GF-D8 (cell line): ENCODE measurements at places on chromosomes 2 and 18.

DNA sequence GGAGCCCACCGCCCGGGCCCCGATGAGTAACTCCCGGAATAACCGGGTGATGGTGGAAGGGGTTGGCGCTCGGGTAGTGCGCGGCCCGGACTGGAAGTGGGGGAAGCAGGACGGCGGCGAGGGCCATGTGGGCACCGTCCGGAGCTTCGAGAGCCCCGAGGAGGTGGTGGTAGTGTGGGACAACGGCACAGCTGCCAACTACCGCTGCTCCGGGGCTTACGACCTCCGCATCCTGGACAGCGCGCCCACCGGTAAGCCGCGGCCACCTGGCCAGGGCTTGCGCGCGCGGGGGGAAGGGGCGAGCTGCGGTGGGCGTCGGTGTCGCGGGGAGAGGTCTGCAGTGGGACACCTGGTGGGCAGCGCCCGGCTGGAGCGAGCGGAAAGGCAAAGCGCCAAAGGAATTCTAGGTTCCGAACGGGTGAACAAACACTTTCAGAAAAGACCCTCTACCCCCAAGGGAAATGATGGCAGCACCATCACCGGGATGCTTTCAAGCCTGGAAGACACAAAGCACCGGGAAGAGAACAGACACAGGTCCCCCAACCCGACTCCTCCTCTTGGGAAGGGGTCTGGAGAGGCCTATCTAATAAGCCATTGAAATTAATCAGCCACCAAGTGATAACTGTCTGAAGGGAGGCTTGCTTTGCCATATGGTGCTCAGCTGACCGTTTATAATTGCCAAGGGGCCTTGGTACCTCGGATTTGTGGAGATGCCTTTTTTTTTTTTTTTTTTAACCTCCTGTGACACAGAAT, 1.1 kb downstream of the MIB1 start:
- DNase-seq: no peak

- no peak for DNase-seq
Observed at GRCh38 chr18:74715306-74715705, 117.6 kb downstream of the ZNF407 start.

DNA sequence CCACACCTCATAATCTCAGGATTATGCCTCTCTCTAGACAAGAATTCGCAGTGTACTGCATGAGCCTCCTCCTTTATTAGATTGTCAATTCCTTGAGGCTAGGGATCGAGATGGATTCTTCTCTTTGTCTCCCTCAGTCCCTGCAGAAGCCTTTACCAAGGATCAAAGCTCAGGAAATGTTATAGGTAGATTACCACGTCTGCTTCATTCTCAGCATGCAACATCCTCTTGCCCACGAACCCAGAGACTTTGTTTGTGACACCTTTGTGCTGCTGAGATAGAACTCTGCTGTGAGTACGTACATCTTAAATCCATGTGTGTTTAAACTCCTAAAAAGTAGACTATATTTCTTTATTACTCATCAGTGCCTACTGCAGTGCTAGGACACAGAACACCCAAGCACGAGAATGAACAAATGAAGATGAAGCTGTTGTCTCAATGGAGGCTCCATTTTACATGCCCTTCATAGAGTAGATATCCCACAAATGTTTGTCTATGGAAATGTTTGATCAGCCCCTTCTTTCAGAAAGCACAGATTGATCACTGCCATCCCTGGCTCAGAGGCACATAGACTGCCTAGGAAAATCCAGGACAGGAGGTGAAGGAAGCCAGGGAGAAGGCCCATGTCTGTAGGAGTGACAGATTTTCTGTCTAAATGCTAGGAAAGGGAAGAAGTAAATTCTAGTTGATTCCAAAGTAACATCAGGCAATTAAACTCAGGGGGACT, 98.8 kb upstream of the KLHL29 start:
- DNase-seq: no peak

DNA sequence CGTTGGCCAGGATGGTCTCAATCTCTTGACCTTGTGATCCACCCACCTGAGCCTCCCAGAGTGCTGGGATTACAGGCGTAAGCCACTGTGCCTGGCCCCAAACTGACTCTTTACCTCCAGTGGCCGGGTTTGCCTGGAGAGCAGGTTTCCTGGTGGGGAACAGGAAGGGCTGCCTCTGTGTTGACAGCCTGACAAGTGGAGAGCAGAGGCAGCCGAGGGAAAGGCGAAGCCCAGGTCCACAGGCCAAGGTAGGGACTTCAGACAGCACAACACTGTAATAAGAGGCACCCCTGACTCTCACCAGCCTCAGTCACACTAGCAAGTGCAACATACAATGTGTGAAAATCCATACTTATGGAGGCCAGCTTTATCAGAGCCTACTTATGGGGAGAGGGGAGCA, 16.5 kb upstream of the SH3BP4 start:
- no peak for DNase-seq

DNA sequence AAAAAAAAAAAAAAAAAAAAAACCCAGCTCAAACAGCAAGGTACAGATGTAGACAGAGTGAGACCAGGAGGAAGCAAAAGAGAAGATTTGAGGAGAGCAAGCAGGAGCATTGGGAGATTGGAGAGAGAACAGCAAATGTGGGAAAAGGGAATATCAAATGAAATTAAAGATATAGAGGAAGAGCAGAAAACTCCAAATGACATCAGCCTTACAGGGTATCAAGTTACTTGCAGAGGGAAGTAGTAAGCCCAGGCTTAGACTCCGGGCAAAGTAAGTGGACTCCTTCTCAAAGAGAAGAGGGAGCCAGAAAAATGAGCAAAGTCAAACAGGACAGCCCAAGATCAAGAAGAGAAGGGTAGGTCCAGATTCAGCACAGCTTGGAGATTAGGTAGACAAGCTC, 93.3 kb upstream of the PPP1CB start:
- DNase-seq: no peak

GRCh38 chr2:212939777-212940531, 211.5 kb downstream of the IKZF2 start:
- DNase-seq: no peak

- peak; percentile 20 for DNase-seq
Observed at GRCh38 chr2:144510294-144510991, 9.5 kb downstream of the ZEB2 start.

GRCh38 chr2:98807929-98808328, 77.0 kb upstream of the MGAT4A start:
- DNase-seq: no peak

GRCh38 chr2:71595569-71595968, 142.2 kb downstream of the DYSF start:
- DNase-seq: no peak

DNA sequence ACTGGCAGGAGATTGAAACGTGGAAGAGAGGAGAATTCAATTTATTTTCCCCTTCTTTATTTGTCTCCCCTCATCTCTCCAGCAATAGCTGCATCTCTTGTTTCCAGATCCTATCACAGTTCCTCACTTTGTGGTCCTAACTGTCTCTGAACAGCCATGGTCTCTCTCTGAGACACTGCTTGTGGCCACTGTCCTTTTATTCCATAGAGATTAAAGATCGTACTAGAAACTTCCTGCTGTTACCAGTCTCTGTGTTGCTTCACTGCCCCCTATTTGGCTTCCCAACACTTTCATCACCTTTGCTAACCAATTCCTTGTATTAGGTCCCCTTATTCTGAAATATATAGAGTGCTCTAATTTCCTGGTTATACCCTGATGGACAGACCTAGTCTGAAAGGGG, 48.9 kb upstream of the CAVIN2 start:
- DNase-seq: no peak

- DNase-seq: no peak
Observed at GRCh38 chr18:369224-370015, 101.6 kb upstream of the THOC1 start.

DNA sequence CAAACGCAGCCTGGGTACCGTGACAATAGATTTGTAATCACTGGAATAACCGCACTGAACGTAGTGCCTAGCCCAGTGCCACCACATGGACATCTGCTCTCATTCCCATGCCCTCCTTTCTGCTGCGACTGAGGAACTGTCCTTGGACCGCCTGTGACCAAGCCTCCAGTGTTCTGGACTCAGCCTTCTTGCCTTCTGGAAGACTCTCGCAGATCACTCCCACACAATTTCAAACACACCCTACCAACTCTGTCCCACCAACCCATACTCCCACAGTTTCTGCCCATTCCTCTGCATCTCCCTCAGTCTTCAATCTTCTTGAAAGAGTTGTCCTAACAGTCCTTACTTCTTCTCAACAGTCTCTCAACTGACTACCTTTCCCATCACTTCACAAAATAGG, 2.1 kb downstream of the RNF149 start:
- no peak for DNase-seq

DNA sequence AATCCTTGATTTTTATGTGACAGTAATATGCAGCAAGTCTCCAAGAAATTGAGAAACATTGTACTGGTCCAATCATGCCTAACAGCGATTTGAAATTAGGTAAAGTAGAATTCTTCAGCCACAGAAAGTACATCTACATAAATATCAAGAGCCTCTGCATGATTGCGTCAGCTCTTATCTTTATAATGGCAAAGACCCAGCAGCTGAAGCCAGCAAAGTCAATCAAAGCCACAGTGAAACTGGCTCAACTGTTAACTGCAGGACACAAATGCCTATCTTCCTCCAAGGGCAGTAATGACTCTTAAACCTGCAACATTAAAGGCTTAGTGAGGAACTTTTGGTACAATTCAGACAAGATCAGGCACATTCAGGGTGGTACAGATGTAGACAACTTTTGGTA, 102.5 kb downstream of the BARD1 start:
- DNase-seq: no peak

- DNase-seq: no peak
Observed at GRCh38 chr2:191311-192190, 72.3 kb downstream of the SH3YL1 start.

DNA sequence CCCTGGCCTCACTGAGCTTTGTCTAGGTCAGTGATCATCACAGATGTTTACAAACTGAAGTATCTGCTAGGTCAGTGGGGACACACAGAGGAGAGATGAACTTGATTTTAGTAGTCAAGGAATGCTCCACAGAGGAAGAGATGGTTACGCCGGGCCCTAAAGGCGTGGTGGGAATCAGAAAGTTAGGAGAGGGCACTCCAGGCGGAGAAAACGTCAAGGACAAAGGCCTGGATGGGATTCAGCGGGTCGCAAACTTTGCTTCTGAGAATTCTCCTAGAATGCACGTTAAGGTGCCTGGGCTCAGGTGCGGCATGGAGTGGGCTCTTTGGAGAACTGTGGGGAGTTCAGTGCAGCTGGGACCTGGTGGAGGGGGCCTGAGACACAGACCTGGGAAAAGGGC, 78.8 kb downstream of the TMEM17 start:
- DNase-seq: no peak

DNA sequence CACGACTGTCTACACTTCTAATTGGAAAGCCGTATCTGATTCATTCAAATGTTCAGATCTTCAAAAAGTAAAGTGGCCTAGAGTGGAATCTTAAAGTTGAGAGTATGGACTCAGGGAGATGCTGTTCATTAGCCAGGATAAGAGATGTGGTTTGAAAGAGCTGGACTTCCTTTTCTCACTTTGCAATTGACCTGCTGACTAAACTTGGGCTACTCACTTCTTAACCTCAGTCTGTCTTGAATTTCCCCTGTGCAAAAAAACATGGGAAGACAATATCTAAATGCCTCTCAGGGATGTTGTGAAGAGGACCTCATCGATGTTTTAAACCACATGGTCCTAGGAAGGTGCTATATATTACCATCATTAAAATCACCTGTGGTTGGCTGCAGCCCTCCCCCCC, 64.1 kb downstream of the BCL2 start:
- no peak for DNase-seq

GRCh38 chr2:73979686-73980085, 5.0 kb upstream of the TET3 start:
- DNase-seq: no peak

DNA sequence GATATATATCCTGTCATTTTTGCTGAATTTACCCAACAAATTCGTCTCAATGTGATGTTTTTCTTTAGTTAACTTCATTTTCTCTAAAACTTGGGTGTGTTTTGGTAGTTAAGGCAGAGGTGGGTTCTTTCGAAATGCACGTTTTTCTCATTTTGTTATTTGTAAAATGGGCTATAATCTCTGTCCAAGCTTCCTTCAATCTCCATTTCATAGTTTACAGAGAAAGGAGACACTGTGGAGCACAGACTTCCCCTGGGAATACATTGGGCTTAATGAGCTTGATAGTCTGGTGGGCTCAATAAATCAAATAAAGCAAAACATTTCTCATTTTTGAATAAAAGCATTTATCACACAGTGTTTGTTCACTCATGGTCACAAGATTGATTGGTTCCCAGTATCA, 145.1 kb downstream of the AGPS start:
- no peak for DNase-seq

GRCh38 chr18:76461148-76461547, 33.9 kb downstream of the ZNF516 start:
- no peak for DNase-seq

DNA sequence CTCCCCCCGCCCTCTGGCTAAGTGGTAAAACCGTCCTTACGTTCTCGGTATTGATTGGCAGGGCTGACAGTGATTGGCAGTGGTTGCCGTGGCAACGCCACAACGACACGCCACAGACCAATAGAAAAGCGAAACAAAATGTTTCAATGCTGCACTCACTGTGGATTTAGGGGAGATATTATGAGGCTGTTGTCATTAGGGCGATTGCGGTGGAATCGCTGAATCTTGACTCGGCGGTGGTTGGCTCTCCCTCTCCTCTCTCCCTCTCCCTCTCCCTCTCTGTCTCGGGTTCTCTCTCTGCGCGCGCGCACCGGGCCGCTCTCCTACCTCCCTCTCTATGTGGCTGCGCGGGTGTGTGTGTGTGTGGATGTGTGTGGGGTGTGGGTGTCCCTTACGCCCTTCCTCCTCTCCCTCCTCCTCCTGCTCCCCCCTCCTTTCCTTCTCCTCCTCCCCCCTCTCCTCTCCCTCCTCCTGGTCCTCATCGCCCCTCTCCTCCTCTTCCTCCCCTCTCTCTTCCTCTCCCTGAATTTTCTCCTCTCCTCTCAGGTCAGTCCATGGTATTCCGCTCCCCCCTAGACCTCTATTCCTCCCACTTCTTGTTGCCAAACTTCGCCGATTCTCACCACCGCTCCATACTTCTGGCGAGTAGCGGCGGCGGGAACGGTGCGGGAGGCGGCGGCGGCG, at the start of gene SIX3:
Gene SIX3 (plus strand): TSS at position 152 of the 684 bp plus-strand sequence. CDS start 403 bp downstream, at position 555.
- peak; percentile 85 for DNase-seq

DNA sequence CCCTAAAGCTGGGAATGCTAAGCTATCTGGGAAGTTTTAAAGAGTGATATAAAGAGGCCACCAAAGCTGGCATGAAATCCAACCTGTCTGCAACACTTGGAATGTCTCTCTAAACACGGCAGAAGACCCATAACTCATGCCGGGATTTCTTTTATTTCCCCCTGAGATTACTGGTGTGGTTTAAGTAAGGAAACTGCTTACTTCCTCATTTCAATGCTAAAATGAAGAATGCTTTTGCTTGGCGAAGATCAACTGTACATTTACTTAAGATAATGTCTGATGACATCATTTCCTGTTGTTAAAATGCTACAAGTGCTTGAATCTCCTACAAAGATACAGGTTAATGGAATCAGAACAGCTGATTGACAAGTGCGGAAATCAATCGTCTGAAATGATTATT, 353.8 kb upstream of the SALL3 start:
- no peak for DNase-seq
